Retina (tissue), 1 donor: ENCODE measurements at places on chromosomes 2 and 18.

GRCh38 chr18:59001721-59002120, 137.0 kb downstream of the ZNF532 start:
- DNase-seq = no peak

DNA sequence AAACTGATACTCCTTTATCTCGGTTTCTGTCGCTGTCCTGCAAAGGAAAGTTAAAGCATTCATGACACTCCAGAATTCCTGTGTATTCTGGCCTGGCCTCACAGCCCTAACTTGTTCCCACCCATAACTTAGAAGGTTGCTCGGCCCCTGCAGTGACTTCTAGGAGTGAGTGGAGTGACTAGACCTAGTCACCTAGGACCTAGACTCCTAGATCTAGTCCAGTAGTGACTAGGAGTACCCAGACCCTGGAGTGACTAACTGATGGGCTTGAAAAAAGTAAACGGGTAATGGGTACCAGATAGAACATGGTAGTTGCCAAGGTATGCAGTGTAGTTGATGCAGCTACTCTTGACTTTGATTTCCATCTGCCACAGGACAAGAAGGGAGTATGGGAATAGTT, 181.8 kb downstream of the MYO1B start:
- no peak for DNase-seq

DNA sequence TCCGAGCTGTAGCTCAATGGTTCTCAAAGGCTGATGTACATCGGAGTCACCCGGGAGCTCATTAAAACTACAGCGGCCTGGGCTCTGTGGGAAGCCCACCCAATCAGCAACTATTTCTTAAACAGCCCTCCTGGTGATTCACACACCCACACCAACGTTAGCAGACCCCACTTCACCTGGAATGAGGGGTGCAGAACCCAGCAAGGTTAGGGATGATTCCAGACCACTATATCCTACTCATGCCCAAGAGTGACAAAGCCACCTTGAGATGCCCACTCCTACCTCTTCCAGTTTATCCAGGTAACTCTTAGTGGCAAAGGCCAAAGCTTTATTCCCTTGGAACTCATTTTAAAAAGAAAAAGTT, 149.7 kb downstream of the RHBDD1 start:
- no peak for DNase-seq

- DNase-seq = peak; percentile 69
Observed at GRCh38 chr2:79179036-79179435, 19.5 kb upstream of the REG3A start.

- no peak for DNase-seq
Observed at GRCh38 chr18:26922313-26922712, 56.8 kb upstream of the AQP4 start.

GRCh38 chr18:67590571-67591141, 74.1 kb upstream of the DSEL start:
- no peak for DNase-seq

DNA sequence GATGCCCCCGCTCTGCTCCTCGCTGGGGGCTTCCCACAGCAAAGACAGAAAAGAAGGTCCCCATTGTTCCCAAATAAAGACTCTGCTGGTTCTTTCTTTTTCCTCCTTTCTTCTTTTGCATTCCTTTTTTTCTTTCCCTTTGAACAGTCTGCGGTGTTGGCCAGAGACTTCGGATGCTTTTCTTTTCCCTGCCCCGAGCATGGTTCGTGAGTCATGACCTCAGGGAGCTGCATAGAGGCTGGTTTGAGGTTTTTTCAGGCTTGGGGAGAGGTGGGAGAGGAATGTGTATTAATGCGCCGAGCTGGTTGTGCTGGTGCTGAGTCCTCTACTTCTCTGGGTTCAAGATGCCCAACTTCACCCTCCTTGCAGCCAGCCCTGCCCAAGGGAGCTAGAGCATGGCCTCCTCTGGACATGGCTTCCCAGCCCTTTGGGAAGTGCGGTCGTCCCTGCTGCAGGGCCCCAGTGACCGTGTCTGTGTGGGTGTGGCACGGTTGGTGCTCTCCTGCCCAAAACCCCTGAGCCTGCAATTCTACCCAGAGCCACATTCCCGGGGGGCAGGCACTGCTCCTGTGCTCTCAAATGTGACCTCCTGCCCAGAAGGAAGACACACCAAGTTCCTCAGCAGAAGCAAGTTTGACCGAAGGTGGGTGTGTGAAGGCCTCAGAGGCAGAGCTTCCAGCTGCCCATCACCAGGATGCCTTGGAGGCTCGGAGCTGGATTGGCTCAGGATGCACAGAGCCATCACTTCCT, 9.0 kb upstream of the ARHGEF4 start:
- DNase-seq = no peak

GRCh38 chr18:3983351-3983969, 471.6 kb downstream of the DLGAP1 start:
- DNase-seq = no peak

DNA sequence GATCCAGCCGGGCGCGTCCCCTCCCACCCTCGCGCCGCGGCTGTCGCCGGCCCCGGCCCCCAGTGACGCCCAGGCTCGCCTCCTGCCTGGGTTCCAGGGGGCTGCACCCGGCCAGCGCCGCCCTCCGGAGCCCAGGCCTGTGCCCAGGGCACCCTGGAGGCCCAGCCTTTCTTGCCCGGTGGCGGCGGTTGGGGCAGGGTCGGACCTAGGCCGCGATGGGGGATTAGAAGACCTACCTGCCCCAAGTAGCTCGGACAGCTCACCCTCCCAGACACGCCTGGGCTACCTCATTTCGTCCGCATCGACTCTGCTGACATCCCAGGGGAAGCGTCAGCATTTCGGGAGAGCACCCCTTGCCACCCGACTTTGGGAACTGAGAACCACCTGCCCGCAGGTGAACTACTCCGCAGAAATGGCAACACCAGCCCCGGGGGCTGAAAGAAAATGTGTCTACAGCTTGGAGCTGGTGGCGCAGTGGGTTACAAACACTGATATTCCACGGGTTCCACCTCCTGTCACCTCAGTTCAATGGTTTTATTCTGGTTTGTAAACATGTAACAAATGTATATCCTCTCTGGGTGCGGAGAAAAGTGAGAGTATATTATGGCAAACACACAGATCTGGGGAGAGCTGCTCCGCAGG, 834 bp upstream of the ARL4C start:
- no peak for DNase-seq
